ENCODE measurements at places on chromosomes 3 and 15. TPM values are rescaled to one million over a fixed set of nuclear protein-coding genes. Genes with fewer than 3 reads are reported as not detected.

The RPUSD2 gene
- 14.6 TPM for total RNA-seq

GRCh38 chr3:184255291-184256039, 5.9 kb downstream of the CAMK2N2 start:
- H3K4me1 ChIP-seq = peaks cover 4% of the 10 kb centered on the region
- DNase-seq = no peak
- H3K27me3 ChIP-seq = peaks cover 2% of the 10 kb centered on the region
- H3K27ac ChIP-seq = no peak overlapping the region
- H3K36me3 ChIP-seq = no peaks in the 10 kb centered on the region

- H3K27ac ChIP-seq = no peak overlapping the region
- H3K27me3 ChIP-seq = no peaks in the 10 kb centered on the region
- H3K4me3 ChIP-seq = no peak overlapping the region
- no peaks in the 10 kb centered on the region for H3K36me3 ChIP-seq
- peak; percentile 23 for DNase-seq
Observed at GRCh38 chr3:19348941-19349564, 200.7 kb downstream of the KCNH8 start.

GRCh38 chr15:58445865-58446264, 14.1 kb downstream of the LIPC start:
- no peak for DNase-seq
- H3K4me3 ChIP-seq = no peak overlapping the region
- no peaks in the 10 kb centered on the region for H3K27me3 ChIP-seq
- peaks cover 46% of the 10 kb centered on the region for H3K4me1 ChIP-seq
- H3K27ac ChIP-seq = no peak overlapping the region
- H3K36me3 ChIP-seq = no peaks in the 10 kb centered on the region

DNA sequence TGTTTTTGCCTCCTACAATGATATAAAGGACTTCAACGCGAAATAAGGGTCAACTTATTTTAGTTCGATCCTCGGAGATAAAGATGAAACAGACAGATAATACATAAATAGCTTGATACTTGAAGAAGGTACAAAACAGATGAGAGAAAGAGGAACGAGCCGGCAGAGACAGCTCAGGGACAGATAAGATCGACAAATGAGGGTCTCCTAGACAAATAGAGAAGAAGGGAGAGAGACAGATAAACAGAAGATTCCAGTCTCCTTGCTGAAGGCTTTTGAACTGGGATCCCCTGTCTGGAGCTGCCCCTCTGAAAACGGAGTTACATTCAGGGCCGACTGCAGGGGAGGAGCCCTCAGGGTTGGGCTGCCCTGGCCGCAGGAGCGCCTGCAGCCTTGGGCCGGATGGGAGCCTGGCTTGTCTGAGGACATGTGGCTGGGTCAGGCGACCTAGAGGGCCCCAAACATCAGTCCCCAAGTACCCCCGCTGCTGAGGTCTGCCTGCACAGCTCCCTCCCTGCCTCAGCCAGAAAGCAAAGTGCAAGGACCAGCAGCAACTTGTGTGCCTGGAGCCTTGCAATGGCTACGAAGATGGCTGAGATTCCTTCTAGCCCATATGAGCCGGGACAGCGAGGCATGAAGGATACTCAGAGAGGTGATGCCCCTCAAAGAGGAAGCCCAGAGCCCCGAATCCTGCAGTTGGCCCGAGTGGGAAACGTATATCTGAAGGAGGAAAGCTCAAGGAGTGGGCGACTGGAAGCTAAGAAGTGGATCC, 926 bp upstream of the SKOR1 start:
- H3K27me3 ChIP-seq = no peaks in the 10 kb centered on the region
- no peaks in the 10 kb centered on the region for H3K4me1 ChIP-seq
- no peaks in the 10 kb centered on the region for H3K36me3 ChIP-seq
- DNase-seq = no peak

DNA sequence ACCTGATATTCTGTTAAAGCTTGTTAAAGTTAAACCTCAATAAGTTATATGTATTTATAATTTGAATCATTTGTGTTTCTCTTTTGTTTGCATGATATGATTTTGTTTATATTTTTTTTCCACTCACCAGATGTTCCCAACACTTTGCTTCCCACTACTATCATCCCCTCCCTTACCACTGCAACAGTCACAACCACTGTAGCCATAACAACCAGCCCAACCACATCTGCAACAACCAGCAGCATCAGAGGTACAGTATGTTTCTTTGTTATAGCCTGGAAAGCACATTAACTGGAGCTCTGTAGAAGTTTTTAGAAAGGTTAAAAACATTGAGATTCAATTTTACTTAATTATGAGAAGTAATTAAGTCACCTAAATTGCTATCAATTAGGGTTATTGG, 1011.9 kb downstream of the VGLL3 start:
- DNase-seq = no peak
- H3K36me3 ChIP-seq = no peaks in the 10 kb centered on the region
- no peaks in the 10 kb centered on the region for H3K27me3 ChIP-seq
- no peak overlapping the region for H3K27ac ChIP-seq
- no peak overlapping the region for H3K4me3 ChIP-seq

DNA sequence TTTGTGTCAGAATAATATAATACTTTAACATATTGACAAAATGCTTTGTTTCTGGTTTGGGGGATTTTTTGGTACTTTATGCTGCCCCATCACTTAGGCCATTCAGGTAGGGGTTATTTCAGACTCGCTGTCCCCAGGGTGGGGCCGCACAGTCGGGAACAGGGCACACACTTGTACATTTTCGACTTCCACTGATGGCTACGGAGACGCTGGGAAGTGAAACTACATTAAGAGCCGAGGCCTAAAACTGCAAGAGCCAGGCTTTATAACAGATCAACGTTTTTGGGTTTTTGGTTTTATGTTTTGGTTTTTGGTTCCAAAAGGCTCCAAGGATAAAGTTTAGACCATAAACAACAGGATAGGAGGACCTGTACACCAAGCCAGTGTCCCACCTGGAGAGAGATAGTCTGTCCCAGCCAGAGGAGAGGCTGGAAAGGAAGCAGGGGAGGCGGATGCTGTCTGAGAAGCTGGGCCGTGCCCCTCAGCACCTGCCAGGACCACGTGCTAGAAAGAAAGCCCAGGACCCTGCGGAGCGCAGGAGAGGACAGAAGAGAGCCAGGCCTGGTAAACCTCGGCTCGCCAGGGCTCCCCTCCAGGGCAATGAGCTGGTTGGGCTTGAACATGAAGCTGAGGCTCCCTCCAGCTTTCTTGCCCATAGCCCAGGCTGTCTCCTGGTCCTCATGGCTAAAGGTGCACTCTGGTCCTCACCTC, 111.7 kb downstream of the CHSY1 start:
- H3K4me1 ChIP-seq = no peaks in the 10 kb centered on the region
- H3K27me3 ChIP-seq = no peaks in the 10 kb centered on the region
- no peaks in the 10 kb centered on the region for H3K36me3 ChIP-seq
- no peak overlapping the region for H3K27ac ChIP-seq
- no peak overlapping the region for H3K4me3 ChIP-seq
- no peak for DNase-seq

The CFAP100 gene
- total RNA-seq = not detected

- H3K27me3 ChIP-seq = no peaks in the 10 kb centered on the region
- peaks cover 26% of the 10 kb centered on the region for H3K4me1 ChIP-seq
- no peak overlapping the region for H3K27ac ChIP-seq
- DNase-seq = no peak
- no peak overlapping the region for H3K4me3 ChIP-seq
- H3K36me3 ChIP-seq = no peaks in the 10 kb centered on the region
Observed at GRCh38 chr3:144556392-144556791, 584.8 kb downstream of the DIPK2A start.

Measured in Caco-2 (cell line).